ENCODE measurements at places on chromosomes 12 and 14. TPM values are rescaled to one million over a fixed set of nuclear protein-coding genes. Genes with fewer than 3 reads are reported as not detected.

DNA sequence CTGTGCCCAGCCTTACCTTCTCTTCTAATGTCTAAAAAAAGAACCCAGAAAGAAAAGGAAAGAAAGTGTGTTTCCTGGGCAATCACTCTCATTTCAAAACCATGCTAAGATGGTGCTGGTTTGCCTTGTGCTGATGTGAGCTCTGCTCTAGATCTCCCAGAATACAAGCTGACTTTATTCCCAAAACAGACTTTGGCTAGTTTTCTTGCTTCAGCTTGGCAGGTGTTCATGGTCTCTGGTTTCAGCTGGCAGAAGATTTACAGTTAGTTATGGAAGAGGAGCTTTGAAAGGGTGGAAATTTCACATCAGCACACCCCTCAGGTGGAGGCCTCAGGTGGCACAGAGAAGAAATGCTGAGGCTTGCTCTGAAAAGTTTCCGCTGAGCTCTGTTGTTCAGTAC lies 34.4 kb downstream of the PPP1R36 start:
- no peak for DNase-seq

DNA sequence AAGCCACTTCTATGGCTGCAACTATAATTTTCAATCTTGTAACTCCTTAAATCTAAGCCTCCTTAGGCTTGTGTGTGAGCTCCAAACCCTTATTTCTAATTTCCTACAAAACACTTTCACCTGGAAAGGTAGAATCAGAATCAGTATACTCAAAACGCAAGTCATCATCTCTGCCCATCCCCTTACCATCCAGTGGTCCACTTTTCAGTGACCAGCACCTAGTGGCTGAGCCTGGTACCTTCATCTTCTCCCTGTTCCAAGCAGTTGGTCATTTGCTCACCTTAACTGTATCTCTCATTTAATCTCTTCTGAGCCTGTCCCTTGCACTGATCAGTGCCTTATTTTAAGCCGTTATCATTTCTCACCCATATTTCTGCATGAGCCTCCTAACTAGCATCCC lies 107.9 kb downstream of the PPM1H start:
- DNase-seq, result no peak

DNA sequence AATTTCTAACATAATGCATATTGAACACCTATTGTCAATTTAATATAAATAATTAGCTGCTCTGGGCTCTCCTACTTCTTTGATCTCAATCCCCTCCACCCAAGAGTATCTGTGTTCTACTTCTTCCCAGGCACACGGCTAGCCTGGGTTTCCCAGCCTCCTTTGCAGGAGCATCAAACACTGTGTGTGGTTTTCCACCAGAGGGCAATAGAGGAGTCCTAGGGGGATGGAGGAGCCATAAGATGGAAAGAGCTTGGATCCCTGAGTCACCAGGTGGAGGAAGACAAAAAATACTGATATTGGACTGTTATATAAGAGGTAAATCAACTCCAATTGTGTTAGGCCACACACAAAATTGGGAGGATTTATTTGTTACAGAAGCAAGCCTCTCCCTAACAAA lies 333.7 kb downstream of the GLT1D1 start:
- no peak for DNase-seq

GRCh38 chr12:29198901-29199300 lies 49.8 kb downstream of the FAR2 start:
- no peak for DNase-seq

DNA sequence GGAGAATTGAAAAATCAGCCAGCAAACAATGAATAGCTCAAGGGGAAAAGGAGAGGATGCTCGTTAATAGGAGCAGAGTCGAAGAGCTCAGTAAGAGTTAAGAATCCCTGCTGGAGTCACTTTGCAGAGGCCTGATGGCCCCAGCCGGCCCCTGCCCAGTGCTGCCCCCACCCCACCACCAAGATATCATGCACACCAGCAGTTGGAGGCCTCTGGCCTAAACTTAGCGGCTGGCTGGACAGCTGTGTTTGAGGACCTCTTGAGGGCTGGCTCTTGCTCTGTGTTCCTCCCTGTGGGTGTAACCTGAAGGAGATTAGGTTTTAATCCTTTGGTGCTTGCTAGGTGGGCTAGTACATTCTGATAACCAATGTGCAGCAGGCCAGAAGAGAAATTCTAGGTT lies 142.0 kb downstream of the PLXNC1 start:
- DNase-seq, result peak; percentile 32

GRCh38 chr12:111434049-111434448 lies 28.3 kb downstream of the SH2B3 start:
- DNase-seq, result no peak

GRCh38 chr14:52402812-52403526 lies 88.9 kb downstream of the PTGER2 start:
- DNase-seq, result no peak

GRCh38 chr14:105420101-105420973 lies 710 bp downstream of the MTA1 start:
- DNase-seq, result no peak

DNA sequence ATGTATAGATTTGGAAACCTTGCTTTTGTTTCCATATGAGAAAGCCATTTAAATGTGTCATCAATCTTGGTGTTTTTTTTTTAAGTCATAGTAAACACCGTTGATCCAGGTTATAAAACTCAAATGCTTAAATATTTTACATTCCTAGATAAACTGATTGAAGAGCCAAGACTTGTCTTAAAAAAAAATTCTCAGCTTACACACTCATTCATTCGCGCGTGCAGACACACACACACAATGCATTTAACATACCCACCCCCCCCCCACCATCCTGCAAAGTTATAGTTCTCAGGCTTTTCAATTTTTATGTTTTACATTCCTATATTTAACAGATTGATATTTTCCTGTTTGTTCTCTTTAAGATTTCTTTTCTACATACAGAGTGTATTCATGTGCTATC lies 536.4 kb downstream of the PRKD1 start:
- DNase-seq, result no peak

DNA sequence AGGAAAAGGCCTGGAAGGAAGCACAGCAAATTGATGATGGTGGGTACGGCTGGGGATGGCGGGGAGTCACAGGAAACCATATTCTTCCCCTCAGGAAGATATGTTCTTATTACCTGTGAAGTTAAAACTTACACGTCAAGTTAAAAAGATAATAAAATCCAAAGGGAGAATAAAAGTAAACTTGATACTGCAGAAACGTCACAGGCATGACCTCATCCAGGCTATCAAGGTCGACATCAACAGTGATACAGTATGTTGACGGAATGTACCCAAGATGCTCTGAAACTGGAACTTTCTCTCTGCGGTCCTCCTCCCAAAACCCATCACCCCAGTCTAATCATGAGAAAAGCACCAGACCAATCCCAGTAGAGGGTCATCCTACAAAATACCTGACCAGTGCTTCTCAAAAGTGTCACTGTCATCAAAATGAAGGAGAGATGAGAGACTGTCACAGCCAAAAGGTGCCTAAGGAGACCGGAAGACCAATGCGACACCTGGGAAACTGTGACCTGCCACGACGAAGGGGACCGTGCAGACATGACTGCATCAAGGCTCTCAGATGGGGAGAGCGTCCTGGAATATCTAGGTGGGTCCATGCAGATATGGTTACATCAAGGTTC lies 74.6 kb downstream of the SCARB1 start:
- DNase-seq, result no peak

- DNase-seq, result no peak
These were observed 46.6 kb downstream of the SUSD6 start for GRCh38 chr14:69657950-69658355.

GRCh38 chr12:115758183-115758582 lies 519.3 kb downstream of the MED13L start:
- no peak for DNase-seq

- no peak for DNase-seq
These were observed 25.2 kb upstream of the PPP1R13B start for GRCh38 chr14:103872481-103873113.

GRCh38 chr14:64201296-64201695 lies 92.9 kb downstream of the ESR2 start:
- DNase-seq, result no peak

GRCh38 chr14:56810147-56810719 lies at the start of gene OTX2:
TSS of gene OTX2 (minus strand) at chr14:56810479. CDS start at chr14:56805456, 5,023 bp downstream.
- DNase-seq, result no peak

GRCh38 chr12:31362759-31363415 lies 36.9 kb upstream of the SINHCAF start:
- no peak for DNase-seq

GRCh38 chr12:112303004-112303403 lies 79.2 kb downstream of the HECTD4 start:
- DNase-seq, result no peak

DNA sequence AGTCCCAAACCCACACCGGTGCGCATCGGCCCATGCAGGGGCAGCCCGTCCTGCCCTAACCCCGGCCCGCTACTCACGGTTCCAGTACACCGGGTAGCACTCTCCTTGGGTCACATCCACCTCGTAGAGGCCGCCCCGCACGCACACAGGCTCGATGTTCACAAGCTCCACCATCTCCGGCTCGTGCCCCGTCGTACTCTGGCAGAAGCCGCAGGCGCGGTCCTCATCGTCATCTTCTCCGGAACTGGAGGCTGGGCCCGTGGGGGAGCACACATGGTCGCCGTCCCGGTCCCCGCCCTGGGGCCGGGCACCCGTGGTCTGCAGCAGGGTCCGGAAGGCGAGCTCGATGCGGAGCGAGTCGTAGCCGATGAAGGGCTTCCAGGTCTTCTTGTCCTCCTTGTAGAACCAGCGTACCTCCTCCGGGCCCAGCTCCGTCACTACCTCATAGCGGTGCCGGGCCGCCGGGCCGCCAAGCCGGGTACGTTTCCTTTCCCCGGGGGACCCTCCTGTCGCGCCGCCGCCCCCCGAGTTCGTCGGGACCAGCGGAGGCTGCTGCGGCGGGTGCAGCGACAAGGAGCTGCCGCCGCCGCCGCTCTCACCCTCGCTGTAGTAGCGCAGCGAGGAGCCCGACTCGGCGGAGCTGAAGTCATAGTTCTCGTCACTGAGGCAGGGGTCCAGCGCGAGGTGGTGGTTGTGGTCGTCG lies 788 bp downstream of the DDHD1 start:
- peak; percentile 55 for DNase-seq

DNA sequence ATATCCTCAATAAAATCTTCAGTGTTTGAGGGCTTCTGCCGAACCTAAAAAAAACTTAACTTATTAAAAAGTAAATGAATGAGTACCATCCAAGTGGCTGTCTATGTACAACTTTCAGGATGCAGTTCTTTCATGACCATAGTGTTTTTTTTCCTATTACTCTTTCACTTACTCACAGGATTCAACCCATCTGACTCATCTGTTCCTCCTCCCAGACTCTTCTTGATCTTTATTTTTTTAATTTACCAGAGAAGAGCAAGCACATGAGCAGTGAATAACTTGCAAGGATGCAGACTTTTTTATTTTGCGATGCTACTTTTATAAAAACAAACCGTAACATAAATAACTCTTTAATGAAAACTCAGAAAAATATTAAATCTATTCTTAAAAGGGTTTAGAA lies 24.5 kb downstream of the RECQL start:
- DNase-seq, result no peak

Gene NYNRIN
- polyA plus RNA-seq, result 4.6 TPM

Gene NAV3
- polyA plus RNA-seq, result 2.9 TPM

Gene LHX5
- not detected for polyA plus RNA-seq

Gene LTBR
- polyA plus RNA-seq, result 37.5 TPM

Gene GPR68
- 0.22 TPM for polyA plus RNA-seq

Gene TFCP2
- polyA plus RNA-seq, result 12.0 TPM

Gene CLEC2B
- 4.6 TPM for polyA plus RNA-seq

Gene RNF212B
- polyA plus RNA-seq, result not detected

Gene ITGA5
- polyA plus RNA-seq, result 31.9 TPM

Gene MYF5
- polyA plus RNA-seq, result not detected

Gene AQP5
- polyA plus RNA-seq, result 1.1 TPM

Gene ERP27
- polyA plus RNA-seq, result 0.20 TPM

Gene ZFP36L1
- 41.1 TPM for polyA plus RNA-seq
